CD8-positive, alpha-beta memory T cell (primary cell): ENCODE measurements at places on chromosomes 16 and 17.

- DNase-seq: peak; percentile 92
Measured at GRCh38 chr17:40095944-40096791, 4.2 kb downstream of the NR1D1 start.

DNA sequence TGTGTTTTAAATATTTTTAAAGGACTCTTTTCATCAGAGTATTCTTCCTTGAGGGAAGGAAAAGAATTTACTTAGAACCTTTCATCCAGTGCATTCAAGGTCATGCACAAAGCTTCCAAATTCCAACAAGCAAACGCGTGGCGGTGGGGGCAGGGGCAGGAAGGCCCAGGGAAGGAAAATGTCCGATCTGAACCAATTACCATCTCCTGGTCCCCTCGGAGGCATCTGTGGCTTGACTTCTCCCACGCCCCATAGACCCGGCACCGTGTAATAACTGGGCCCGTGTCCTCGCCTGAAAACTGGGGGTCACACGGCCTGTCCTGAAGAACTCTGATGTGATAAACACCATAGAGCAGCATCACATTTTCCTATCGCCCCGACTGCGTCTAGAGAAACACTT lies 18.3 kb downstream of the MEAK7 start:
- DNase-seq: no peak

DNA sequence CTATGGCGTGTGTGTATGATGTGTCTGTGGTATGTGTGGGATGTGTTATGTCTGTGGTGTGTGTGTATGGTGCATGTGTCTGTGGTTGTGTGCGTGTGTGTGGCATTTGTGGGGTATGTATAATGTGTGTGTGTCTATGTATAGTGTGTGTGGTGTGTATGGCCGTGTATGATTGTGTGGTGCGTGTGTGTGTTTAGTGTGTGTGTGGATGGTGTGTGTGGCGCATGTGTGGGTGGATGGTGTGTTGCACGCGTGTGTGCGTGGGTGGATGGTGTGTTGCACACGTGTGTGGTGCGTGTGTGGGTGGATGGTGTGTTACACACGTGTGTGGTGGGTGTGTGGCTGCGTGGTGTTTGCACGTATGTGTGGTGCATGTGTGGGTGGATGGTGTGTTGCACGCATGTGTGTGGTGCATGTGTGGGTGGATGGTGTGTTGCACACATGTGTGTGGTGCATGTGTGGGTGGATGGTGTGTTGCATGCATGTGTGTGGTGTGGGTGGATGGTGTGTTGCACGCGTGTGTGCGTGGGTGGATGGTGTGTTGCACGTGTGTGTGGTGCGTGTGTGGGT lies 5.6 kb upstream of the SLC38A10 start:
- DNase-seq: no peak

- DNase-seq: no peak
Measured at GRCh38 chr17:59829217-59830006, 63.3 kb downstream of the TUBD1 start.

DNA sequence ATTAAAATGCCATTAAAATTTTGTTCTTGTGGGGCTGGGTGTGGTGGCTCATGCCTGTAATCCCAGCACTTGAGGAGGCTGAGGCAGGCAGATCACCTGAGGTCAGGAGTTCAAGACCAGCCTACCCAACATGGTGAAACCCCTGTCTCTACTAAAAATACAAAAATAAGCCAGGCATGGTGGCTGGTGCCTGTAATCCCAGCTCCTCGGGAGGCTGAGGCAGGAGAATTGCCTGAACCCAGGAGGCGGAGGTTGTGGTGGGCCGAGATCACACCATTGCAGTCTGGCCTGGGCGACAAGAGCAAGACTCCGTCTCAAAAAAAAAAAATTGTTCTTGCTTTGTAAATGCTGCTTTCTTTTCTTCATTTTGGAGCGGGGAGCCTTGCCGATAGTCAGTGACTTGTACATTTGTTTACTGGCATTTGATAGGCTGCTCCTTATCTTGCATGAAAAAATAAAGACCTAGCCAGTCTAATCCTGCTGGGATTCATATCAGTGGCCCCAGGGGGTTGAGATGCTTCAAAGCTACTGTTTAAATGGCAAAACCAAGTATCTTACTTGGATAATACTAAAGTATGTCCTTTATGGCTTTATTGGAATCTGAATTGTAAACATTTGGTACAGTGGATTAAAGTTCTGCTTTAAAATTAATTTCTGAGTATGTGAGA lies 3.3 kb upstream of the CLTC start:
- DNase-seq: no peak

GRCh38 chr17:82267575-82268379 lies 5.7 kb downstream of the CSNK1D start:
- no peak for DNase-seq

GRCh38 chr17:16916557-16916920 lies 55.4 kb downstream of the TNFRSF13B start:
- no peak for DNase-seq

DNA sequence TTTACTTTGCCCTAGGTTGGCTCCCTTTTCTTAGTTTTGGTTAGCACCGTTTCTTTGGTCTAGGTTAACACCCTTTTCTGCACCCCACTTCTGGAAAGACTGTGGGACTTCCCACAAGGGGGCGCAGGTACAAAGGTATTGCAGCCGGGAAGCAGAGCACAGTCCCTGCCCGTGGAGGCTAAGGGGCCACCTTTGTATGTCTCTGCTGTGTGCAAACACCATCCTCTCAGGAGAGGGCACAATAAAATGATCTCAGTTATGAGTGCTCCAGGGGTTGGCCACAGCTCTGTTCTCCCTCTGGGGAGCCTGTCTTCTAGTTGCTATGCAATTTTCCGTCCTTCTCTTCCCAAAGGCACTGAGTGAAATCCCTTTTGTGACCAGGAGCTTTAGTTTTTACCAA lies 28.4 kb upstream of the TMC5 start:
- DNase-seq: no peak

DNA sequence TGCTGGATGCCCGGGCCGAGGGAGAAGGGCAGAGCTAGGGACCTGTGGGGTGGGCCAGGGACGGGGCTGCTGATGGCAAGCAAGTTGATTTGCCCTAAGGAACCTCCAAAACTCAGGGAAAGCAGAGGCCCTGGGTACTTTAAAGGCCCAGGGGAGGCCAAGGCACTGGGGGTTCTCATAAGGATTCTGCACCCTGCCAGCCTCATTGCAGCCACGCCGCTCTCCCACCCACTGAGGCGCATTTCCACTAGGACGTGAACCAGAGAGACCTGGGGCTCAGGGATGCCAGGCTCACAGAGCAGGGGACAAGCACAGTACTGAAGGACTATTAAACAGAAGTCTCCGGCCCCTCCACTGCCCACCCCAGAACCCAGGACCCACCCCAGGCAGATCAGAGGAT lies 39.4 kb upstream of the RBFOX3 start:
- DNase-seq: no peak

DNA sequence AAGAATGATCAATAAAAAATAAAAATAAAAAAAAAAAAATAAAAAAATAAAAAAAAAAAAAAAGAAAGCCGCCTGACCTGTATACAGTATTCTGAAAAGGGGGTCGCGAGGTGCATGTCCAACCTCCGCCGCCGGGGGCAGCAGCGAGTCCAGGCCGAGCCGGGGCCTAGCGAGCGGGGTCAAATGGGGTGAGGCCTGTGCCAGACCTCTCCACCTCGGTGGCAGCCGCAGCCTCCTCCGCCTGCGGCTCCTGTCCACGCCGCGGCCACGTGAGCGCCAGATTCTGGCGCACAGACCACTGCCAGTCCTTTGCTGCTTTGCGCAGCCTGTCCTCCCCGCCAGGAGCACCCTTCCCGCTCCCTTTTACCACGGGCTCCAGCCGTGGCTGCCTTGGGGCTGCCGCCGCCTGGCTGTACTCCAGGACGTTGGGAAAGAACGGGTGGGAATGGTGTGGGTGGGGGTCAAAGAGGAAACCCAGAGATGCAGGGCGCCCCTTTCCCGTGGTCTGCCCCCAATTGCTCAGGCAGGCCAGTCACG lies 2.4 kb upstream of the BCKDK start:
- peak; percentile 79 for DNase-seq

GRCh38 chr16:15427648-15428239 lies 6.6 kb upstream of the BMERB1 start:
- peak; percentile 70 for DNase-seq

DNA sequence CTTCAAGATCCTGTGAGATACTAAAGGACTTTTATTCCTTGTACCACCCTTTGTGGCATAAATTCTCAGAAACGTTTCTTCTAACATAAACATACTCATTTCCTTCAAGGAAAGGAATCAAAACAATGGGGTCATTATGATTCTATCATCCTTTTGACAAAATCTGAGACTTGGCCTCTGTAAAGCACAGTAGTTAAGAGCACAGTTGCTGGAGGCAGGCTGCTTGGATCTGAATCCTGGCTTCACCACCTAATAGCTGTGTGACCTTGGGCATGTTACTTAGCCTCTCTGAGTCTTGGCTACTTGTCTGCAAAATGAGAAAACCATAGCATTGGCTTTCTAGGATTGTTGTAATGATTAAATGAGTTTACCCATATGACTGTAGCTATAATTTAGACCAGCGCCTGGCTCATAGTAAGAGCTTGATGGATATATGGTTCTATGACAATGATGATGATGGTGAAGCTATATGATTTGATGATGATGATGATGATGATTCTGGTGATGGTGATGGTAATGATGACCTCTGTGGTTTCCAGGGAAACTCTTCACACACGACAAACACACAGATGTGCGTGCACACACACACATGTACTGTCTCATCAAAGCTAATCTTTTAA lies 6.1 kb upstream of the KRT31 start:
- DNase-seq: no peak

GRCh38 chr17:55654022-55654421 lies 68.6 kb downstream of the TMEM100 start:
- DNase-seq: no peak

- no peak for DNase-seq
Measured at GRCh38 chr17:72305472-72305871, 184.7 kb downstream of the SOX9 start.

DNA sequence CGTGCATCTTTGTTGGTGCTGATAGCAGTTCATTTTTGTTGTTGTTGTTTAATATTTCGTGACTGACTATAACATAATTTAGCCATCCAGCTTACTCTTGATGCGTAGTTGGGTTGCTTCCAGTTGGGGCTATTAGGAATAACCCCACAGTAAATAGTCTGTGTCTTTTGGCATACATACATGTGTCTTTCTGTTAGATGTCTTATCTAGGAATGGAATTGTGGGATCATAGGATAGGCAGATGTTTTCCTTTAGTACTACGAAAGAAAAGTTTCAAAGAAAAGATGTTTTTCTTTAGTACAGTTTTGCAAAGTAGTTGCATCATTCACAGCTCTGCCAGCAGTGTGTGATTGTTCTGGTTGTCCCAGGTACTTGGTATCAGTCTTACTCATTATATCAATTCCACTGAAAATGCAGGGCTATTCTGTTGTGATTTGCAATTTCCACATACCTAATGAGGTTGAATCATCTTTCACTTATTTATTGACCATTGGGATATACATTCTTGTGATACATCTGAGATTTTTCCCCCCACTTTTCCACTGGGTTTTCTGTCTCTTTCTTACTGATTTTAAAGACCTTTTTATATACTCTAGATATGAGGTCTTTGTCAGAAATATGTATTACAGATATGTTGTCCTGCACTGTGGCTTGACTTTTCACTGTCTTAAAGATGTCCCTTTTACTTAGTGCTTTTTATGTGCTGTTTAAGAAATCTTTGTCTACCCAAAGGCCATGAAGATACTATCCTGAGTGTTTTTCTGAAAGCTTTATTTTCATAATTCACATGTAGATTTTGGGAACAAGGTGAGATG lies 173.3 kb downstream of the MRTFB start:
- DNase-seq: no peak

DNA sequence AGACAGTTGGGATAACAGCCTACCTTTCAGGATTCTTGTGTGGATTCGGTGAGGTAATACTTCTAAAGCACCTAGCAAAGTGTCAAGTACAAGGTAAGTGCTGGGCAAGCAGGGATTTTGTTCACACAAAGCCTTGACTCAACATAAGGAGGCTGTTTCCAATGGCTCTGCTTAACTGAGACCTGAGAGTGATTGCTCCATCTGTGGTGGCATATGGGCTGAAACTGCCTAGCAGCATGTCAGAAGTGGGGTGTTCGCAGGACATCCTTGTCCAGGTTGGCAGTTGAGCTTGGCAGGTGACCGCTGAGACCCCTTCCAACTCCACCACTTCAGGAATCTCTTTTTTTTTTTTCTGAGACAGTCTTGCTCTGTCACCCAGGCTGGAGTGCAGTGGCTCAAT lies 19.8 kb downstream of the IL4R start:
- DNase-seq: no peak

- no peak for DNase-seq
Measured at GRCh38 chr17:60559659-60559994, 33.6 kb upstream of the APPBP2 start.

DNA sequence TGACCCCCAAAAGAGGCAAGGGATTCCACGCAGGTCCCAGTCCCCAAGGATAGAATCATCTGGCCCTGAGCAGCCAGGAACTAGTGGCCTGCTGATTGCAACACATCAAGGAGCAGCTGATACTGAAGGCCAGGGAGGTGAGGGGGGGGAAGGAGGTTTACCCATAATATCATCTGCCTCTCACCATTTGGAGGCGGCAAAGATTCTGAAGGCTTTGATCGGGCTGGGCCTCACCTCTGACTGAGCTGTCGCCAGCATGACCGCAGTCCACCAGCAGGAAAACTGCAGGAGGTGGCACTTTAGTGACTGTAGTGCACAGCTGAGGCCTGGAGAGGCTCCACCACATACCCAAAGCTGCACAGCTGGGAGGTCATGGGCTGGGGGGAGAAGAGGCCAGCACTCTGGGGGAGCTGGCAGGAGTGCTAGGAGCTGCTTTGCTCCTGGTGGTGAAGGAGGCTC lies 20.5 kb upstream of the ITGA3 start:
- no peak for DNase-seq

DNA sequence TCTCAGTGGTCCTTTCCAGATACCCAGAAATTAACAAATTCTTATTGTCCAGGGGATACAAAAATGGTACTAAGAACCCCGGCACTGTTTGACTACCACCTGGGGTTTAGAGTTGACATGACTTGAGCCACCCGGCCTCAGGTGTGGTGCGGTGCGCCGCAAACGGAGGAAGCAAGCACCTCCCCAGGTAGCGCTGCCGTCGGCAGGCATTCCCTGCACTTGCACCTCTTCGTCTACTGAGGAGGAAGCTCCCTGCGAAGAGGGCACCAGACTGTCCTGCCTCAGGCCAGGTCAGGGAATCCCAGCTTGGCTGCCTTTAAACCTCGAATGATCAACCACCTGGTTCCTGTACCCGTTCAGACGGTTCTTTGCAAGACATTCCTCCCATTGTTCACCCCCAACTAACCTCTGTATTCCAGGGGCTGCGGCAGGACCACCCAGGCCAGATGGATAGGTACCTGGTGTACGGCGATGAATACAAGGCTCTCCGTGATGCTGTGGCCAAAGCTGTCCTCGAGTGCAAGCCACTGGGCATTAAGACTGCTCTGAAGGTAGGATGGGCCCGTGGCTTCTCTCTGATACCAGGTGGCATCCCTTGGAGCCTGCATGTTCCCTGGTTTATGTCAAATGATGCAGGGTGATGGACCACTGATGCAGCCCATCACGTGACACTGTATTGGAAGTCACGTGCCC lies 40.8 kb upstream of the ENDOV start:
- no peak for DNase-seq

GRCh38 chr17:58680038-58680369 lies 11.8 kb downstream of the TEX14 start:
- DNase-seq: no peak
